Osteocyte (in vitro differentiated cells): ENCODE measurements at places on chromosomes 1 and 21.

DNA sequence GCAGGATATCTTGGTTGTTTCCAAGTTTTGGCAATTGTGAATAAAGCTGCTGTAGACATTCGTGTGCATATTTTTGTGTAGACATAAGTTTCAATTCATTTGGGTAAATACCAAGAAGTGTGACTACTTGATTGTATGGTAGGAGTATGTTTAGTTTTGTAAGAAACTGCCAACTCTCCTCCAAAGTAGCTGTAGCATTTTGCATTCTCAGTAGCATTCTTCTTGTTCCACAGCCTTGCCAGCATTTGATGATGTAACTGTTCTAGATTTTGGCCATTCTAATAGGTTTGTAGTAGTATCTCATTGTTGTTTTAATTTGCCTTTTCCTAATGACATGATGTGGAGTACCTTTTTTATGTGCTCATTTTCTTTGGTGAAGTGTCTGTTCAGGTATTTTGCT, 38.6 kb upstream of the PLA2G4A start:
- DNase-seq: no peak

- DNase-seq: no peak
Measured at GRCh38 chr21:31667132-31667531, 7.6 kb downstream of the SOD1 start.

GRCh38 chr1:36351227-36351977, 28.0 kb upstream of the EVA1B start:
- no peak for DNase-seq

DNA sequence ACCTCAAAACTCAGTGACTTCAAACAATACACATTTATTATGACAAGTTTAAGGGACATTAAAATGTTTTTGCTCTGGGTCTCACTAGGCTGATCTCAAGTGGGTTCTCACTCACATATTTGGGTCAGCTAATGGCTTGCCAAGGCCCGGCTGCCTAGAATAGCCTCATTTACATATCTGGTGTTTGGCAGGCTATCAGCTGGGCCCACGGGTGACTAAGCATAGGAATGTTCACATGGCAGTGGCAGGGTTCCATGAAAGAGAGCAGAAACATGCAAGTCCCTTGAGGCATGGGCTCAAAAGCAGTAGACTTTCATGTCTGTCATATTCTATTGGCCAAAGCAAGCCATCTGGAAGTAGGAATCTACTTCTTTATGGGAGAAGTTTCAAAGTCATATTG, 492.6 kb downstream of the KCNT2 start:
- DNase-seq: no peak

GRCh38 chr1:90176530-90176929, 181.6 kb downstream of the ZNF326 start:
- no peak for DNase-seq
